ENCODE measurements at places on chromosomes 2 and 18.

GRCh38 chr18:44700652-44701051 lies 20.0 kb downstream of the SETBP1 start:
- DNase-seq, result no peak

DNA sequence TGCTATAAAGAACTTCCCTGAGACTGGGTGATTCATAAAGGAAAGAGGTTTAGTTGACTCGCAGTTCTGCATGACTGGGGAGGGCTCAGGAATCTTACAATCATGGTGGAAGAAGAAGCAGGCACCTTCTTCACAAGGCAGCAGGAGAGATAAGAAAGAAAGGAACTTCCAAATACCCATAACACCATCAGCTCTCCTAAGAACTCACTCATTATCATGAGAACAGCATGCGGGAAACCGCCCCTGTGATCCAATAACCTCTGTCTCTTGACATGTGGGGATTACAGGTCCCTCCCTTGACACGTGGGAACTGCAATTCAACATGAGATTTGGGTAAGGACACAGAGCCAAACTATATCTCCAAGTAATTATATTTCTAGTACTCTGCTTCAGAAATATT lies 163.8 kb upstream of the CDH20 start:
- no peak for DNase-seq

DNA sequence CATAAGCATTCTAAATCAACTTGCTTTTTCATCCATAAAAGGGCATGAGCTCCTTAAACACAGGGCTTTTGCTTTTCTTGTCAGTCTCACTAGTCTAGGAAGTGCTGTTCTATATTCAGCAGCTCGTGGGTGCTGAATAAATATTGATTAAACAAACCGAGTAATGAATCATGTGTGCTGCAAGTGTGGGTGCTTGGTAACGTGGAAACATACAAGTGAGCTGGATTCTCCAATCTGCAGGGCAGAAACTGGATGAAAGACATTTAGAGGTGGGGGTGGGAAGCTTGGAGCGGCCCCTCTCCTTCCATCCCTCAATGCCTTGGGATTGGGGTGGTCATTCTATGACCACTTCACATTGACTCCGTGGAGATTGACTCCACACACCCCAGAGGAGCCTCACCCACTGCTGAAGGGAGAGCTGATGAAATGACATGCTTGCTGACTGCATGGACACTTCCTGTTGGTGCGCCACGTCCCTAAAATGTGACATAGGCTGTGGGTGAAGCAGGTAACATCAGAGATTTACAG lies 114.6 kb downstream of the DOCK10 start:
- DNase-seq, result peak; percentile 66

GRCh38 chr2:53334610-53335009 lies 433.0 kb upstream of the CHAC2 start:
- no peak for DNase-seq

DNA sequence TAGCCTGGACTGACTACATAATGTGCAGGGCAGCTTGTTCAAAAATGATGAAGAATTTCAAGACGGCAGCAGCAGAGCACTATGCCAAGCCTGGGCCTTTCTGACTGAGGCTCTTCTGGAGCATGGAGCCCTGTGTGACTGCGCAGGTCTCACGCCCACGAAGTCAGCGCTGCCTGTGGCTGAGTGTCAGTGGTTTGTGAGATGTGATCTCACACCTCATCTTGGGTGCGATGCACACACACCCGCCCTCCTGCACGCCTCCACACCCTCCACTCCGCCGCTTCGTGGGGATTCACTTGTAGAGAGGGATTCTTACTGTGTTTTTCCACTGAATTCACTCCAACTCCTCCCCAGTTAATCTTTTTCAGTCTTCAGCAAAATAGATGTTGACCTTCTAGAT lies 103.9 kb downstream of the VIT start:
- peak; percentile 64 for DNase-seq

- DNase-seq, result no peak
These were observed 138.4 kb upstream of the COPS8 start for GRCh38 chr2:236947294-236947693.

DNA sequence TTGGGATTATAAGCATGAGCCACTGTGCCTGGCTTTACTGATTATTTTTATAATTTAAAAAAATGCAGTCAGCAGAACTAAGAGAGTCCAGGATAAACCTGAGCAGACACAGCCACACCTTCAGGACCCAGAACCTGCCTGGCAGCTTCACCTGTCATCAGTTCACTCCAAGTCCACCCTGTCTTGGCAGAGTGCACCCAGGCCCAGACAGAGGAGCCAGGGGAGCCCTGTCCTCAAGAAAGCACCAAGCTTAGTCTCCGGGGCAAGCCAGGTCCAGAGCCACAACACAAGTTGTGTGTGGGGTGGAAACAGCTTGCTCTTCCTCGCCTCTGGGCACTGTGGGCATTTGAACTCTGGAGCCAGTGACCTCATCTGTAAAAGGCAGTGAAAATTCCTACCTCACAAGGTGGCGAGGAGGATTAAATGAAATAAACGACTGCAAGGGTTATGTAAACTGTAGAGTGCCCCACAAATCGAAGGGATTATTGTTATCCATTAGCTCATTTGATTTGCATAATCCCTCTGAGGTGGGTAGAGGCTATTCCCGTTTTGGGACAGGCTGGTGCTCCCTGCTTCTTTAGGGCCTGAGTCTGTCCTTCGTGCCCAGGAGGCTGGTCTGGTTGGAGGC lies 24.7 kb downstream of the MYCN start:
- DNase-seq, result no peak

DNA sequence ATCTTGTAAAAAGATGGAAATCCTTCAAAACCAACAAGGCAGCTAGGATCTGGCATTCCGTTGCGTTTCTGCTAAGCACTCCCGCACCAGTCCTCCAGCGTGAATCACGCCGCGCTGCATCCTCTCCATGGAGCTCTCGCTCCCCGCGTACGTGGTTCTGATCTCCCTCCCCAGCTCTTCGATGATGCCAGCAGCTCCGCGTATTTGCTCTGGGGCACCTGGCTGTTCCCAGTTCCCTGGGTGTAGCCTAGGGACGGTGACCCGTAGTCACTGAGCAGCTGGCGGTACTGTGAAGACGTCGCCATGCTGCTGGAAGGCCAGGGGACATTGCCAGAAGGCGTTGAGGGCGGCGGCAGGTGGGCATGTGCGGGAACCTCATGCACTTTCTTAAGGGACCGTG lies 407.5 kb downstream of the RNF144A start:
- DNase-seq, result no peak

DNA sequence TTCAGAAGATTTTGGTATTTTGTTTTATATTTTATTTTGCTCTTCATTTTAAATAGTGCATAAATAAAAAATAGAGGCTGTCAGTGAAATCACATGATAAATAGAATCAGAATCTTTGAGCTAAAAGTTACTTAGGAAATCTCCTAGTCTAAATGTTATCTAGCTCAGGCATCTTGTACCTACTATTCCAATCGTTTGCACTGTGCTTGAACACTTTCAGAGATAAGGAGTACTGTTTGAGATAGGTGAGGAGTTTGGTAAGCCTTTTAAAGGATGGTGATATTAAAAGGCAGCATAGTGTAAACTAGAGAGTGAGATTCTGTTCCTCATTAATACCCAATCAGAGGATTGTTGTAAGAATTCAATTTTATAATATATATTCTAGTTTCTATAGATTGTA lies 157.2 kb upstream of the MYO3B start:
- no peak for DNase-seq

- DNase-seq, result no peak
These were observed 369.4 kb downstream of the LRRTM1 start for GRCh38 chr2:79935046-79935732.

GRCh38 chr18:23283916-23284430 lies 148.7 kb downstream of the CABLES1 start:
- DNase-seq, result no peak

DNA sequence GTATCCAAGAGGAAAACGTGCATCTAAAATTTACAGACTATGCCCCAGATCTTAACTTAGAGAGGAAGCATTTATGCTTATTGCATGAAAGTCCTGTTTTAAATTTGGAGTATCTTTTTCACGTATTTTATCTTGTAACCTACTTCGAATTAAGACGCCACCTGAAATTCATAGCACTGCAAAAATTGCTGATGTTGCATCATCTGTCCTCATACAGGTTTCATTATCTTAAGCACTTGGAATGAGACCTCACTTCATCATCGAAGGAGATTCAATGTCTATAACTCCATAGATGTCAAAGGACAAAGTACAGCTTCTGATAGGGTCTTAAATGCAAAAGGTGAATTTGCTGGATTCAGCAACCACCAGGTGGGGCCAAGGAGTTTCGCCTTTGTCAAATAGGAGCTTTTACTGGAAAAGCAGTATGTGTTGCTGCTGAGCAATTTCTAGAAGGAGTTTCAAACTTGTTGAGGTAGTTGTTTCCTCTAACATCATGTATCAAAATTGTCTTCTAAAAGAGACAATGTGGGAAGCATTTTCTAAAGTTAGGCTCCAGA lies 106.4 kb upstream of the CCDC85A start:
- DNase-seq, result no peak

Measured in activated naive CD4-positive, alpha-beta T cell treated with Interleukin-2 at 50 U/mL for 16 hours (primary cell).